Right cardiac atrium (tissue), 5 donors: ENCODE measurements at places on chromosomes 13 and 19. TPM values are rescaled to one million over a fixed set of nuclear protein-coding genes. Genes with fewer than 3 reads are reported as not detected.

GRCh38 chr13:110109910-110110309 is 197.0 kb downstream of the COL4A1 start:
- DNase-seq = peak; percentile 90

DNA sequence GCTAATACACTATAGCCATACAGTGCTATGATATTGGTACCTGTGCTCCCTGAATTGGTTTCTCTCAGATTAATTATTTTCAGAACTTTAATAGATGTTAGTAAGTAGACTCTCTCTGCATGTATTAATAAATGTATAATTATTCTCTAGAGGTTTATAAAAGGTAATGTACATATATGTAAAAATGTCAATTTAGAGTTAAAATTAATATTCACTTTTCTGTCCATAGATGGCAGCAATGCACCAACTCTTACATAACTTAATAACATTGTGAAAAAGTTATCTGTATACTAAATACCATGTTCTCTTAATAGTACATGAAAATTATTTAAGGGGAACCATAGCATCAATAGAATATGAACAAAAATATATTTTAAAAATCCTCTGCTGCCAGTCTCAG is 515.0 kb upstream of the KLHL1 start:
- DNase-seq = no peak

- DNase-seq = no peak
These were observed 3.1 kb upstream of the LYPD3 start for GRCh38 chr19:43468354-43469159.

DNA sequence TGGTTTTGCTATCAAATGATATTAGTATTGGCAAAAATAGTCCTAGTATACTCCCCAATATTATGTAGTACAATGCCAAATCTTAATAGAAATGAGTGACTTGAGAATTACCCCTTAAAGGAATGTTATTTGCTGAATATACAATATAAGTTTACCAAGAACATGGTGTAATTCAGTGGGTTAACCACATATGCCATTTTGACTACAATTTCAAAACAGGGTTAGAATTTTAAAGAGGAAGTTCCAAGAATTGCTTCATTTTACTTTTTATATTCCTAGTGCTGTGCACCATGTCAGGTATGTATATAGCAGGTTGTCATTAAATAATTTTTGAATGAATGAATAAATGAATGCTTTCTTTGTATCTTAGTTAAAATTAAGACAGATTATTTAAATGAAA is 66.3 kb downstream of the LMO7 start:
- no peak for DNase-seq

DNA sequence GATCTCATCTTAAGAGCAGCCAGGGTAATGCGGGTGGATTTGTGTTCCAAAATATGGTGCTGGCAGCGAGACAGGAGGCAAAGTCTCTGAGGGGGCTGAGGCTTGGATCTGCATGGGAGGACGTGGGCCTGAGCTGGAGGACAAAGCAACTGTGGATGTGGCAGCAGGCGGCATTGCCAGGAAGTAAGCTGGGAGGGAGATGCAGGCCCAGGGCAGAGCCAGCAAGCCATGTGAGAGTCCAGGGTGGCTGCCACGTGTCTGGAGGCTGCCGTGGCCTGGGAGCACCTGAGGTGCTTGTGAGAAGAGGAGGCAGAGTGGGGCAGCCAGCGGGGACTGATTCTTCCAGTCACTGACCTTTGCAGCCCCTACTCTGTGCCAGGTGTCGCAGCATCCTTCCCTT is 52.0 kb downstream of the DPF1 start:
- DNase-seq = no peak

- DNase-seq = no peak
These were observed 414.1 kb downstream of the FGF9 start for GRCh38 chr13:22085001-22085400.

DNA sequence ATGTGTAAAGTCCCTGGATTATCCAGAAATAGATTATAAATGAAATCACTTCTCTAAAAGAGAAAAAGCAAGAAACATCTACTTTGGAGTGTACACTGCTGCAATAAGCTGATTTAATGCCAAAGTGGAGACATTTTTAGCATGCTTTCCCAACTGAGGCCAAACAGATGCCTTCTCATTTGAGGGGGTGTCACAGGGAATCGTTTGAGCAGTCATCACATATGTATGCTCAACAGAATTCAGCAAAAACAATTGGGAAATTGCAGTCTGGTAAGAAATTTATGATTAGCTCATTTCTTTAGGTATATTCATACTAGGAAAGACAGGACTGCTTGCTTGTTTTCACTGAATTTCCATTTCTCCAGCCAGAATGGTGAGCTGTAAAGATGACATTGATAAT is 27.3 kb upstream of the TPP2 start:
- no peak for DNase-seq

GRCh38 chr19:19575411-19575810 is 37.3 kb downstream of the CILP2 start:
- DNase-seq = no peak

- no peak for DNase-seq
These were observed 4.5 kb downstream of the SPART start for GRCh38 chr13:36341718-36342117.

- no peak for DNase-seq
These were observed 24.1 kb downstream of the OLFM4 start for GRCh38 chr13:53052675-53053074.

DNA sequence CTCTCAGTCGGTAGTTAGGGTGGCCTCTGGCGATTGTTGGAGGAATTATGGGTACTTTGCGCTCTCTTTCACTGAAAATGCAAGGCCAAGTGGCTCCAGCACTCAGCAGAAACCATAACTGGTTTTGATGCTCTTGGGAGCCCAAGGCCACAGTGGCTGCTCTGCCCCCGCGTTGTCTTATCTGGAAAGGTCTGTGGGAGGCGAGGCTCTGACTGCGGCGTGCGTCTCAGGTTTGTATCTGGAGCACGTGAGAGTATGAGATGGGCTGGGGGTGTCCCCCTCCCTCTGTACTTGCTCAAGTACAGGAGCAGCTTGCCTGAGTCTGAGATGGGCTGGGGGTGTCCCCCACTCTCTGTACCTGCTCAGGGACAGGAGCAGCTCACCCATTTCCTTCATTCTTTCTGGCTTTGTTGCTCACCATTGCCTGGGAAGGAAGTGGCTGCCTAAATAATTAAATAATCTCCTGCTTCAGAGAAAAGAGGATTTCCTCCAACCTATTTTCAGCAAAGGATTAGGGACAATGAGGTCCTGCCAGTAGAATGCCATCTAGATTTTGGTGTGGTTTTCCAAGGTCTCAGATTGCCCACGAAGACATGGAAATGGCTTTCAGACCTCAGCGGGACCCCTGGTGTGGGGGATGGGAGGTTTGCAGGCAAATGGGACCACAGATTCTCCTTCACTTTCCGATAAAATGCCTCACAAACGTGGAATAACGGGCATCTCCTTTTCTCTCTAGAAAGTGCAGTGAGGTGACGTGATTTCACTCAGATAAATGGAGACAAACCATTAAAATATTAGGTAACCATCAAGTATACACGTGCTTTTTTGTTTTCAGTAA is 14.7 kb downstream of the ATP11A start:
- DNase-seq = no peak

GRCh38 chr19:16334411-16334810 is 9.8 kb downstream of the KLF2 start:
- no peak for DNase-seq

GRCh38 chr13:94620286-94620896 is 18.7 kb downstream of the GPR180 start:
- DNase-seq = no peak

- DNase-seq = no peak
These were observed 205.5 kb upstream of the SOX21 start for GRCh38 chr13:94917824-94918223.

GRCh38 chr13:76472916-76473315 is 413.3 kb downstream of the KCTD12 start:
- no peak for DNase-seq

GRCh38 chr13:24220086-24220703 is 59.7 kb downstream of the SPATA13 start:
- DNase-seq = no peak

GRCh38 chr13:96381681-96382080 is 291.8 kb downstream of the HS6ST3 start:
- DNase-seq = no peak

DNA sequence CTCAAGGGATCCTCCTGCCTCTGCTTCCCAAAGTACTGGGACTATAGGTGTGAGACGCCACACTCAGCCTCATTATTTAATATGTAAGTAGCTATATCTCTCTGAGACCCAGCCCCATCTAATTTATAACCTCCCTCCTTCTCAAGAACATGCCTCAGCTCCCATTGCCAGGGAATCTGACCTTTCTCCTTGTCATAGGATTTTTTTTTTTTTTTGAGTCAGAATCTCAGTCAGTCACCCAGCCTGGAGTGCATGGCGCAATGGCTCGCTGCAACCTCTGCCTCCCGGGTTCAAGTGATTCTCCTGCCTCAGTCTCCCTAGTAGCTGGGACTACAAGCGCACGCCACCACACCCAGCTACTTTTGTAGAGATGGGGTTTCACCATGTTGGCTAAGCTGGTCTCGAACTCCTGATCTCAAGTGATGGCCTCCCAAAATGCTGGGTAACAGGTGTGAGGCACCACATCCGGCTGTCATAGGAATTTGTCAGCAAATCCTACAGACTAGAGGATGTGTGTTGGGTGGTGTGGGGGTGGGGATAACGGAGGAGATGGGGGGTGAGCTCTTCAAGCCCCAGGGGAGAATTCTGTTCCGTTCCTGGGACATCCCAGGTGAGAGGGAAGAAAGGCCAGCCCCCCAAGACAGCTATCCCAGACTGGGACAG is 5.1 kb upstream of the EPS8L1 start:
- peak; percentile 9 for DNase-seq

DNA sequence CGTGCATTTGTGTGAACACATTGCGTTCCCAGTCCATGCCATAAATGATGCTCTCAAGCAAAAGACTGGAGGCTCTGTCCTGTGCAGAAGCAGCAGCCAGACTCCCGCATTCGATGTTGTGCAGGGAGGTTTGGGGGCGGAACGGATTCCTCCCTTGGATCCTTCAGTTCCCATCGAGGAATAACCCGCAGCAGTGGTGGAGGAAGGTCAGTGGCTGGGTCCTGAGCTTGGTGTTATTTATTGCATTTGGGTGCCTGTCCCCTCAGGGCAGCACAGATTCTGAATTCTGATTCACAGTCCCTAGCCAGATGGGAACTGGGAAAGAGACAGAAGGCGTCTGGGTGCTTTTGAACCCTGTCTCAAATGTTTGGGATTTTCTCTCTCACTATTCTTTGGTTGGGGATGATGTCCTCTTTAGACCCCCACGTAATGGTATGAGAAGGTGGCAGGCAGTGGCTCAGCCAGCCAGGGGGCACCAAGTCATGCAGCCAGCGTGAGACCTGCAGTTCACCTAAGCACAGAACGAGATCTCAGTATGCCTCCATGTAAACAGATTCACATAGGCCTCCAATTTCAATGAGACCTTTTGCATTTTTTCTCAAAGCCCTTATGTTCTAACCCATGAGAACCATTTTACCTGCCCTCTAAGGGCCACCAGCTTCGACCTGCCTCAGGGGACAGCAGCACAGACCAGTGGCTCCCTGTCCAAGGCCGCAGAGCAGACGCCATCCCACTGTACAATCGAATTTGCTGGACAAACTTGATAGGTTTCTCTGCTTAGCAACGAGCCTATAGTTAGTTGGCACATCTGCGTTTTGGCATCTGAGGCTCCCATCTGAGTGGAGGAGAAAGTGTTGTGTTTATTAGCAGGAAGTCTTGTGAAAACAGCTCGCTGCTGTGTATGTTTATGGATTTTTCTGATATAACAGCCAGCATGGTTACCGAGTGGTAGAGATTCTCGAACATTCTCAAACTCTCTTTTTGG is 17.8 kb downstream of the KCTD15 start:
- no peak for DNase-seq

DNA sequence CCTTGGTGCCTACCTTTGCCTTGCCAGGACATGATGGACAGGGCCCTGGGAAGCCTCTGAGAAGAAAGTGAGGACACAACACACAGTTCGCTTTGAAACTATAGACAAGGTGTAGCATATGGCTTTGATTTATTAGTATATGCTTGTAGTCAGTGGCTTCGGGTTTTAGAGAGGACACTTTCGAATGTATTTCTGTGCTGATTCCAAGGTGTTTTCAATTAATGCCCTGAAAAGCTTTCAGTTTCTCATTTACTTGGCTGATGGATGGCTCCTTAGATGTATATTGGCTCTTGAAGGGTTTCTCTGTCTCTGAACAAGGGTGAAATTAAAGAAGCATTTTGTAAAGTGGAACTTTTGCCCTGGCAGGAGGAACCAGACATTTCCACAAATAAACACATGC is 106.9 kb downstream of the POSTN start:
- no peak for DNase-seq

DNA sequence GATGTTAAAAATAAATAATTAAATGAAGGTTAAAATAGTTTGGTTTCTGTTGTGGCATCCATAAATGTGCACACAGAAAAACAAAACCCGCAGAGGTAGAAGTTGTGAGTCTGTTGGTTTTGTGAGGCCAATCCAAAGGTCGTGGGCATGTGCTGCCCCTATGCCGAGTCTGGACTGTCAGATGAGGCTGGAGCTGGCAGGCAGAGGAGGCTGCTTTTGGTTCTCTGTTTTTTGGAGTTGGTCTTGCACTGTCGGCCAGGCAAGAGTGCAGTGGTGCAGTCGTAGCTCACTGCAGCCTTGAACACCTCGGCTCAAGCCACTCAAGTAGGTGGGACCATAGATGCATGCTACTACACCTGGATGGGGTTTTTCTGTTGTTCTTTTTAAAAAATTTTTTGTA is 43.7 kb downstream of the TSSK6 start:
- DNase-seq = no peak

DNA sequence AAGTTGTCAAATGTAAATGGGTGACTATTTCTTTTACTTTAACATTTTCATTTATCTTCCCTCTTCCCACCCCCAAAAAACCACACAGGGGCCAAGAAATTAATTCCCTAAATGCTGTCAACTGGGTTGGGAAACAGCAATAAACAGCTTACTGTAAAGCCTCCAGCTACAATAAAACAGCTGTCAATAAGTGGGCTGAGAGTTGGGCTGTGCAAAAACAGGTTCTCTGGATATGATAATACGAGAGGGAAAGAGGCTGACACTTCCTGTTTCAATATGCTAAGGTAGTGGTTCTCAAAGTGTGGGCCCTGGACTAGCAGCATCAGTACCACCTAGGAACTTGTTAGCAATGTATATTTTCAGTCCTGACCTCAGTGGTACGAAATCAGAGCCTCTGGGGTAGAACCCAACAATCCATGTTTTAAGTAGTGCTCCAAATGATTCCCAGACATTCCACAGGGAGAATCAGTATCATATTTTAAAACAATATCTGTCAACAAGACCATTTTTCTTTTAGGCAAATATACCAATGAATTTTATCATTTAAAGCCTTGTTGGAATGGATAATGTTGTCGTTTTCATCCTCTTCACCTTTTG is 8.4 kb downstream of the PCDH9 start:
- no peak for DNase-seq

The FRY gene
- 101 TPM for total RNA-seq

The ARHGAP33 gene
- total RNA-seq = 3.6 TPM

The CTXN1 gene
- total RNA-seq = not detected

The C1QTNF9 gene
- total RNA-seq = 1.1 TPM

The CEACAM7 gene
- not detected for total RNA-seq

The KASH5 gene
- not detected for total RNA-seq

The OSCAR gene
- 1.5 TPM for total RNA-seq

The PRSS57 gene
- not detected for total RNA-seq

The NTF4 gene
- 0.41 TPM for total RNA-seq
